Activated CD8-positive, alpha-beta memory T cell treated with anti-CD3 and anti-CD28 coated beads for 48 hours (primary cell): ENCODE measurements at places on chromosomes 4 and X.

- no peak for DNase-seq
Measured at GRCh38 chr4:61407642-61408618, 207.8 kb downstream of the ADGRL3 start.

GRCh38 chr4:89142691-89143669, 31.6 kb downstream of the TIGD2 start:
- DNase-seq = no peak

DNA sequence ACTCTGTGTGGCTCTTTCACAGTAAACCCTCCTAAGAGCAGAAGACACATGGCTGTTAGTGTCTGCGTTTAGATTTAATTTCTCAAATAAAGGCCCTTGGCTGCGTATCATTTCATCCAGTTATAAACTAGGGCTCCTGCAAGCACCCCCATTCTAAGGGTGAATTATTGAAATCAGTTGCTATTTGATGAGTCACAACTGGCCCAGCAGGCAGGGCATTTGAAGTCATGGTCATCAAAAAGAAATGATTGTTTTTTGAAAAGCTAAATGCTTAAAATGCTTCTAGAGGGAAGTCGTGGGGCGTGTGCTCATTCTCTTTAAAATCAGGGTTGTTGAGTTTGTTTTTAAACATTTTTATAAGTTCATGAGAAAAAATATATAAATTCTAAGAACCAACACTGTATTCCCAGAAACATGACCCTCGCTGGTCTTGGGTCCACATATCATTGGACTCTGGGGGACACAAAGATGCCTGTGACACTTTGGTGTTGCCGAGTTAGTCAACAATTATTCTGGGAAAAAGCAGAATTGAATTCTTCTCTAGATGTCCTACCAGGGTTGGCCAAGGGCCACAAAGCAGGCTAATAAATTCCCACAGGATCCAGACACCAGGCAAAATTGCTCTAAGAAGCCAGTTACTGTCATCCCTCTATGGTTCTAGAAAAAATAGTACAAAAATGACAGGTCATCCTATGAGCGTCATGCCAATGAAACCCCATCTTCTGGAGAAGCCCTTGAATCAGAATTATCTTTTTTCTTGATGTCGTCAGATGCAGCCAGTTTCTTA, 99.5 kb upstream of the MYOZ2 start:
- no peak for DNase-seq

- no peak for DNase-seq
Measured at GRCh38 chr4:19187096-19187495, 1064.6 kb upstream of the SLIT2 start.

GRCh38 chr4:77852892-77853495, 9.6 kb upstream of the MRPL1 start:
- DNase-seq = no peak

- no peak for DNase-seq
Measured at GRCh38 chr4:45944000-45944399, 179.9 kb downstream of the GABRG1 start.

- no peak for DNase-seq
Measured at GRCh38 chr4:36771411-36772153, 473.0 kb upstream of the NWD2 start.

DNA sequence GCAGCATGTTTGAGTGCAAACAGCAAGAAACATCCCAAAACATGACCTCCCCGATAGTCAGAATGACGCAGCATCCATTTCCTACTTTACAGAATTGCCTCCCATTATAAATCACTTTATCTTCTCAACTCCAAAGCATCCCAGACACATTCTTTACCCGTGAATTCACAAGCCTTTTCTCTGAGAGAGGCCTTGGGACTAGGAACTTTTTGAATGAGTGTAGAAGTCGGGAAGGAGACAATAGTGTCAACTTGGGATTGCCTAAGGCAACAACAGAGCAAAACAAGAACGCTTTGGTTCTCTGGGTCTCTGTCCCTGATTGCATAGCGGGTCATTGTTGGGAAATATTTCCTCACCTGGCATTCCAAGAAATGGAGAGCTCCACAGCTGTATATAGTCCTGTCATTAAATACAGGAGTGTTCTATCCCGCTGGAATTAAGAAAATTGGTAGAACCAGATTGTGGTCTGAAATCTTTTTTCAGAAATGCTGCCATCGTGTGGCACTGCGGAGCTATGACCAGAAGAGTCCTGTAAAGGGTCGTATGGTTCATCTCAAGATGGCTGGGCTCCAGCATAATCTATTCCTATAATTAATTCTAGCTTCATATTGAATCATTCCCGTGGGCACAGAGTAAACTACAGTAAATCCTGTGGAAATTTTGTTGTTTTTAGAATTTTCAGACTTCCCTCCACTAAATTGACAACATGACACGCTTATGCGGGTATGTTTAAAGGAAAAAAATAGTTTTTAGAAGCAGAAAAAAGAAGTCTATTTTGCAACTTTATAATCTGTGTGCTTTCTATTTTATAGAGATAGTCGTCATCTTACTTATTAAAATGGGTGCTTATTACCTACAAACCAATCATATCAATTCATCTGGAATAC, 2.0 kb upstream of the SPP1 start:
- no peak for DNase-seq

- DNase-seq = no peak
Measured at GRCh38 chr4:83269256-83269655, 15.3 kb downstream of the COQ2 start.

DNA sequence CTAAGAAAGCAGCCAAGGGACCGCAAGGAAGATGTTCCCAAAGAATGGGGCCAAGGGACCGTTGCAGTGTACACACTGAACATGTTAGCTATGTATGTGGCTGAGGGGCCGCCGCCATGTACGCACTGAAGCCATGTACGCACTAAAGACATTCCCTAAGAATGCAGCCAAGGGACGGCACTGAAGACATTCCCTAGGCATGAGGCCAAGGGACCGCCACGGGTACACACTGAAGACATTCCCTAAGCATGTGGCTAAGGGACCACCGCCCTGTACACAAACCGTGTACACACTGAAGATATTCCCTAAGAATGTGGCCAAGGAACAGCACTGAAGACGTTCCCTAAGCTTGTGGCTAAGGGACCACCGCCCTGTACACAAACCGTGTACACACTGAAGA, 54.0 kb downstream of the DHRSX start:
- no peak for DNase-seq

DNA sequence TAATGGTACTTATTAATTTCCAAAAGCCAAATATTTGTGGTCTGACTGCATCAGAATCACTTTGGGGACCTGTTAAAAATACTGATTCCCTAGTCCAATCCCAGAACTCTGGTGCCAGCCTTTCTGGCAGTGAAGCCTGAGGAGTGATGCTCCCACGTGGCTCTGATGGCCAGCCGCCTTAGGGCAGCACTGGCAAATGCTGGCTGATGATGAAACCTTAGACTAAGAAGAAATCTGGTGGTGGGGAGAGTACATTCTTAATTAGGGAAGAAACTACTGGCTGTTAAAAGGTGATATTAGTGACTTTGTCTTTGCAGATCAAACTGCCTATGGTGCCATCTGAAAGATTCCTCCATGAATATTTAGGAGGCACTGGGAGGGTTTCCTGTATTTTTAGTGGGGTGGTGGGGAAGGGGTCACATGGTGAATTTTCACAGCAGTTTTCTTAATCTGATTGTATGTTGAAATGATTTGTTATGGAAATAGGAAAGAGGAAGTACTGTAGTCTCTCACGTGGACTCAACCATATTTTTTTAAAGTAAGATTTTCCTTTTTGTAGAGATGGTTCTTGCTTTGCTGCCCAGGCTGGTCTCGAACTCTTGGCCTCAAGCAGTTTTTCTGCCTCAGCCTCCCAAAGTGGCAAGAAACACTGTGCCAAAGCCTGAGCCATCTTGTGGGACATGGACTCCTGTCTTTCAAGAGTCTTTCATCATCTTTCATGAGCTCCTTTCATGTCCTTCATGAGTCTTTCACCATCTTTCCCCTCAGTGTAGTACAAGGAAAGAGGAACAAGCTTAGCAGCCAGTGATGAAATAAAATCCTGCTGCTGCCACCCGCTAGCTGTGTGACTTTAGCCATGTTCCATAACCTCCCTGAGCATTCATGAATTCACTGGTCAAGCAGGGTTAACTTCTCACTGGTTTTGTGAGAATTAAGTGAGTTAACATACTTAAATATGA, 90.8 kb downstream of the ZNF330 start:
- no peak for DNase-seq

DNA sequence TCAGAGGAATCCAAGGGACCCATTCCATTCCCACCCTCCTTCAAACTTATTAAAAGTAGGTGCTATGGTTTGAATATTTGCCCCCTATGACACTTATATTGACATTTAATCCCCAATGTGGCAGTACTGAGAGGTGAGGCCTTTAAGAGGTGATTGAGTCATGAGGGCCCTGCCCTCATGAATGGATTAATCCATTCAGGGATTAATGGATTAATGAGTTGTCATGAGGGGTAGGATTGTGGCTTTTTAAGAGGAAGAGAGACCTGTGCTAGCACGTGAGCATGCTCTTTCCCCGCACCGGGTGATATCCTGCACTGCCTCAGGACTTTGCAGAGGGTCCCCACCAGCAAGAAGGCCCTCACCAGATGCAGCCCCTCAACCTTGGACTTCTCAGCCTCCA, 50.1 kb downstream of the IRF2 start:
- DNase-seq = no peak

DNA sequence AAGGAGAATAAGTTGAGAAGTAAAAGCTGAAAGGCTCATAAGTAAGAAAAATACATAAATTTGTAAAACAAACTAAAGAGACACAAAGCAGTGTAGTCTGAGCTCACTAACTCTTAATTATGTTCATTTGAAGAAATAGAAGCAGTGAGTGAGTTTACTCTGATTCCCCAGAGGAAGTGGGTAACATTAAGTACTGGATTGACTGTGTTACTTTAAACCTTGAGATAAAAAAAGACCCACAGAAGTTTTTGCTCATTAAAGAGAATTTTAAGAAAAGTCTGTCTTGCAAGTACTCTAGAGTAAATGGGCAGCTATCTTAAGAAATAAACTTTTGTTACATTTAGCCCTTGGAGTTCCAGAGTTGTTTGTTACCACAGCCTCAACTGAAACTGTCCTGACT, 2466.9 kb downstream of the PCDH7 start:
- DNase-seq = no peak

DNA sequence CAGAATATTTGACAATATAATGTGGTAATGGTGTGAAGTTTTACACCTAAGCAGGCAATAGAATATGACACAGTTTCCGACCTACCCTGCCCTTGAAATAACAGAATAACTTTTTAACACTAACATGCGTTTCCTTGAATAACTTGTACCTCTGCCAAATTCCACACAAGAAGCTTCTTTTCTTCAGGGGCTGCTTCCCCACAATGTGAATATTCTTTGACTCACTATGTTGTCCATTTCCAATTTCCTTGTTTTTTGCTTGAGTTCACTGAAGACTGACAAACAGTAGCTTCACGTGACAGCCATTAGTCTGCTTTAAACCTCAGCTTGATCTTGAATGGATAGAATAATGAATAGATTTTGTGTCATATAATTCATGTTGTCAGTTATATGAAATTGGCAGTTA, 14.3 kb downstream of the SHROOM3 start:
- no peak for DNase-seq

GRCh38 chrX:110683925-110684324, 111.7 kb downstream of the CHRDL1 start:
- no peak for DNase-seq

- DNase-seq = no peak
Measured at GRCh38 chr4:108861334-108861733, 98.5 kb upstream of the ETNPPL start.

DNA sequence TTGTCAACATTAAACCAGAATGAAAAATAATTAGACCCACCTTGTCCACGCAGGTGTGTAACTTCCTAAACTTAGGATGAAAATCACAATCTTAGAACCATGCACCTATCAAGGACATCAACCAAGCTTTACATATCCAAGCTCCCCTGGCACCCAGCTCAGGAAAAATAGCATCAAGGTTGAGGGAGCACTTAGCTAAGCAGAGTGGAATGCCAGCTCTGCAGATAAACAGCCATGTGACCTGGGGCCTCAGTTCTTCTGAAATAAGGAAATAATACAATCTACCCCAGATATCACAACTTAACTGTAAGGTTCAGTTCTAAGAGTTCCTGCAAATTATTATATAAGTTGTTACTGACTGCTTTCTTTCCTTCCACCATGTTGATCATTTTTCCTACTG, 64.7 kb downstream of the DHX15 start:
- no peak for DNase-seq

DNA sequence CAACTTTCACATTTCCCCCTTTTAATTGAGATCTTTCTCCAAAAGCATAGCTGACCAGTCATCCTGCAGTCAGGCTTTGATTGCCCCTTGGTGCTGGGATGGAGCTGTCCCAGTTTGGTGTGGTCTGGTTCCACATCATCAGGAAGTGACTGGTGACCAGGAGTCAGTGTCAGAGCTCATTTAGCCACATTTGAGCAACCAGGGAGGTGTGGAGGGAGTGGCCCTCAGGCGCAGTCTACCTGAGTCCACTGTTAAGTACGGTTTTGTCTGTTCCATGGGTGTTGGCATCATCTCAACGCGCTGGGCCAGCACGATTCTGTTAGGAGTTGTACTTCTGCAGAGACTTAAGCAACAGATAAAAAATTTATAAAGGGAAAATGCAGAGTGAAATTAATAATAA, 52.6 kb downstream of the RGS12 start:
- DNase-seq = no peak

GRCh38 chr4:83759611-83760010, 223.7 kb downstream of the GPAT3 start:
- DNase-seq = no peak

GRCh38 chr4:65653740-65654361, 16.4 kb downstream of the EPHA5 start:
- DNase-seq = no peak

DNA sequence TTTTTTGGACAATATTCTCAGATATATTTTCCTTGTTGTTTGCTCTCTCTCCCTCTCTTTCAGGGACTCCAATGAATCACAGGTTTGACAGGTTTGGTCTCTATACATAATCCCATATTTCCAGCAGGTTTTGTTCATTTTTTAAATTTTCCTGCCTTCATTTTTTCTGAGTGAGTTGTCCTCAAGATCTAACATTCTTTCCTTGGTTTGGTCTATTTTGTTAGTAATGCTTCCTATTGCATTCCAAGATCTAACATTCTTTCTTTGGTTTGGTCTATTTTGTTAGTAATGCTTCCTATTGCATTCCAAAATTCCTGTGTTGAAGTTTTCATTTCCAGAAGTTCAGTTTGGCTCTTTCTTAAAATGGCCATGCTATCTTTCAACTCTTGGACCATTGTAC, 45.3 kb upstream of the ZMAT1 start:
- DNase-seq = no peak

DNA sequence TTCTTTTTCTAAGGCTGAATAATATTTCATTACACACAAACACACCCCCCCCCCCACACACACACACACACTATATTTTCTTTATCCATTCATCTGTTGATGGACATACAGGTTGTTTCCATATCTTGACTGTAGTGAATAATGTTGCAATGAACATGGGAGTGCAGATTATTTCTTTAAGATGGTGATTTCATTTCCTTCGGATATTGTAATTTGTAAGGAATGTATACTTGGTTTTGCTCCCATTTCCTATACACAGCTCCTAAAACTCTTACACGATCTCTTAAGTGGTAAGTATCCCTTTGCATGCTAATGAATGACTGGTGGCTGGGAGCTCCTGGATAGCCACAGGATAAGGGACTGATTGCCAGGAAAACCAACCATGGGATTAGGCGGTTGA, 14.7 kb upstream of the RBMXL3 start:
- DNase-seq = no peak

- no peak for DNase-seq
Measured at GRCh38 chr4:180292339-180292738, 1950.9 kb upstream of the TENM3 start.
